ENCODE measurements at places on chromosomes 13 and 19.

DNA sequence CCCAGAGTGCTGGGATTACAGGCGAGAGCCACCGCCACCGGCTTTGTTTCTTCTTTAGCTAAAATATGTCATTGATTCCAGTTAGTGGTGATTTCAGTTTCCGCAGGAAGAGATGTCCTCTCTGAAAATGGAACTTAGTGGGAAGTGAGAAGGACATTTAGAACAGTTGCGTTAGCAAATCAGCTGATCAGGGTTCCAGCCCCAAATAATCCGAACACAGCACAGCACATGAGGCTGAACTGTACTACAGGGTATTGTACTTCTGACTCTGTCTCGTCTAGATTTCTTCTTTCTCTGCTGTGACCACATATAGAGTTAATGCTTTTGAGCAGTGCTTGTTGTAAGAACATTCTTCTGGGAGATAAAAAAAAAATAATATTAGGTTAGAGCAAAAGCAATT lies 314.4 kb downstream of the MYO16 start:
- no peak for DNase-seq

GRCh38 chr19:5093297-5093928 lies 124.5 kb downstream of the KDM4B start:
- DNase-seq = no peak

- no peak for DNase-seq
Observed at GRCh38 chr13:51347099-51347498, 7.6 kb downstream of the SERPINE3 start.

GRCh38 chr13:99862244-99862643 lies 109.3 kb downstream of the ZIC5 start:
- DNase-seq = no peak

DNA sequence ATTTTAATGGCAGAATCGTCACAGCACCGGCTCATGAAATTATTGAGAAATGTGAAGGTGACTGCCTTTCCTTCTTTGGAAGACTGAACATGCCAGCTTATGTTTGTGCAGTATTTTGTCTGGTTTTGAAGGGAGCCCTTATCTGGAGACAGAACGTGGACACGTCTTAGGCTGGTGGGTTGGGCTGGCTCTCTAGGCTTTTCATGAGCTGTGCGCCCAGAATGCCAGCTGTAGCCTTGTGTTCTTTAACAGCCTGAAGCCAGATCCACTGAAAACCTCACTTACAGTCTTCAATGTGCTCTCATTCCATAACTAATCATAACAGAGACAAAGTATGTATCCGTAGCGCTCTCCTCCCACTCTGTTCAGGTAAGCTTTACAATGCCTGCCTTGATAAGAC lies 184.4 kb upstream of the HTR2A start:
- DNase-seq = no peak

DNA sequence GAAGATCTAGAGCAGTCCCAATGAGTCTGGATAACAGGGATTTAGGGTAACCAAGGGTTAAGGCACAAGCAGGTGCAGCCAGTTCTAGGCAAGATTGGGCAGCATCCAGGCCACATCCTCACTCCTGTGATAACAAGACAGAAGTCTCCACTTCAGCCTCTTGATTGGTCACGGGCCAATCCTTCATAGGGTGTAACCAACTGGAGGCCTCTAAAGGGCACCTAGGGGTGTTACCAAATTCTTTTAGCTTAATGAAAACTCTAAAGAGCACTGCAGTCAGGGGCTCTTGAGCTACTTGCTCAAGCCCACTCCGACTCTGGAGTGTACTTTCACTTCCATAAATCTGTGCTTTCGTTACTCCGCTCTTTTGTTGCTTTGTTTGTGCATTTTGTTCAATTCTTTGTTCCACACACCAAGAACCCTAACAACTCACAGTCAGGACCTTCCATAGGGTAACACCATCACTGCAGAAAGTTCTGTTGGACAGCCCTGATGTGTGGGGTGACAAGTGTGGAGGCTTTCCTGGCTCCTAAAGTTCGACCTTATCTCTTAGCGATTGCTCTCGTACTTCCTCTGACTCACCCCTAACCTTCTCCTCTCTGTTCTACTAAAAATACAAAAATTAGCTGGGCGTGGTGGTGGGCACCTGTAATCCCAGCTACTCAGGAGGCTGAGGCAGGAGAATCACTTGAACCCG lies 36.1 kb downstream of the ZSWIM9 start:
- no peak for DNase-seq

DNA sequence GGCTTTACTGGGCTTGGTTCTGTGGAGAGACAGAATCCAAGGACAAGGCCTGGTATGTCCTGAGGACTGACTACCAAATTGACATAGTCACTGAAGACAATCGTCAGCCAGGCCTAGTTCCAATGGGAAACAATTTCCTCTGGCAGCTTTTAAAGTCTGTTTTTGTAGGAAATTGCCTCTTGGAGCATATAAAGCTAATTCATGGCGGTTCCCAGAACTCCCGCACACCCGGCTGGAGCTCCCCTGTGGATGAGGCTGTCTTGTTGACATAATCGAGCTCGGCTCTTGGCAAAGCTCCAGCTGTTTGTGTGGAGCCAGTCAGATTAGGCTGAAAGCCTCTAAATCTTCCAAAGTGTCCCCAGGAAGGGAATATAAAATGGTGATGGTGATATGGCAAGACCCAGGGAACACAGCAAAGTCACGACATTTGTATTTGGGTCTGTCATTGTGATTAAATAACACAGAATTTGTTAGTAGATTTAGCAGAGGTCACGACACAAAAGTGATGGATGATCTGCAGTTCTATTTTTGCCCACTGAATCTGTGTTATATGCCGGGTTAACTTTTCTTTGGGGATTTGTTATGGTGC lies 395.0 kb downstream of the PCDH9 start:
- DNase-seq = no peak

- no peak for DNase-seq
Observed at GRCh38 chr19:11552666-11553372, 6.2 kb downstream of the ELOF1 start.

DNA sequence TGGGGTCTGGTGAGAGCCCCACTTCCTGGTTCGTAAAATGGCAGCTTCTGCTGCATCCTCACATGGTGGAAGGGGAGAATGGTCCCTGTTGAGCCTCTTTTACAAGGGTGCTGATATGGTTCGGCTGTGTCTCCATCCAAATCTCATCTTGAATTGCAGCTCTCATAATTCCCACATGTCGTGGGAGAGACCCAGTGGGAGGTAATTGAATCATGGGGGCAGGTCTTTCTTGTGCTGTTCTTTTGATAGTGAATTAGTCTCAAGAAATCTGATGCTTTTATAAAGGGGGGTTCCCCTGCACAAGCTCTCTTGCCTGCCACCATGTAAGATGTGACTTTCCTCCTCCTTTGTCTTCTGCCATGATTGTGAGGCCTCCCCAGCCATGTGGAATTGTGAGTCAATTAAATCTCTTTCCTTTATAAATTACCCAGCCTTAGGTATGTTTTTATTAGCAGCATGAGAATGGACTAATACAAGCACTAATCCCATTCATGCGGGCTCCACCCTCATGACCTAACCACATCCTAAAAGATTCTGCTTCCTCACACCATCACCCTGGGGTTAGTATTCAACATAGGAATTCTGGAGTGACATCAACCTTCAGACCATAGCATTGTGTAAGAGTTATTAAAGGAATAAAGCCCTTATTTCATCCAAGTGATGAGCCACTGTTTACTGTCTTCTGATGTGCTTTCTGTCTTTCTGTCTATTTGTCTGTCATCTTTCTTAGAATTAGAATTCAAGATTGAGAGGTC lies 159.0 kb upstream of the IRS2 start:
- DNase-seq = no peak

DNA sequence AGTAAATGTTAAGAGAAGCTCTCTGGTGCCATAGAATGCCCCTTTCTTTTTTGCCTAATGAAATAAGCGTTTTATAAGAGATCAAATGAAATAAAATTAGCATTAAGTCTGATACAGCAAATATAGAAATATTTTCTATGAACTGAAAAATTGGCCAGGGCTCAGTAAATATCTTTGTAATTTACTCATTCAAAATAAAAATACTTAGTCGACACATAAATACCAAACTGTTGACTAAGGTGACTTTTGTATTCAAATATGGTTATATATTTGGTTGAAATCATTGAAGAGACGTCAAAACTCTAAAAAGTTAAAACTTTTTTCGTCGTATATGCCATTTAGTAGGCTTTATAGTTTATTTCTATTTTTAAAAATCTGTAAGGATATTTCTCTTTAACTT lies 25.6 kb downstream of the IPO5 start:
- DNase-seq = no peak

DNA sequence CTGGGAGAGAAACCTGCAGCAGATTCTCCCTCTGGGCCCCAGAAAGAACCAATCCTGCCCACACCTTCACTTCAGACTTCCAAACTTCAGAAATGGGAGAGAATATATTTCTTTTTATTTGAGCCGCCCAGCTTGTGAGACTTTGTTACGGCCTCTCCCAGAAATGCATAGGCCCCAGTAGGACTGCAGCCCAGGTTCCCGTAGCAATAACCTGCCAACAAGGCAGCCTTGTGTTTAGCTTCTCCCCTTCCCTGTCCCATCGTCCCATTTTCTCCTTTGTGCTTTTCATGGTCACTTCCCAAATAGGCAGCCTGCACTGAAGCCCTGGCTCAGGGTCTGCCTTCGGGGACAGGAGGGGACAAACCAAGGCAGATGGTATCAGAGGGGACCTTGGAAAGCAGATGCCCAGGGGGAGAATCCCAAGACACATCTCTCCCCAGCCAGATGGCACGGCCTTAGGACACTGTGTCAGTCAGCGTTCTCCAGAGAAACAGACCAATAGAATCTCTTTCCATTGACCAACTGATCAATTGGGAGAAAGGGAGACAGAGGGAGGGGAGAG lies 3.7 kb upstream of the ARHGEF7 start:
- DNase-seq = no peak

DNA sequence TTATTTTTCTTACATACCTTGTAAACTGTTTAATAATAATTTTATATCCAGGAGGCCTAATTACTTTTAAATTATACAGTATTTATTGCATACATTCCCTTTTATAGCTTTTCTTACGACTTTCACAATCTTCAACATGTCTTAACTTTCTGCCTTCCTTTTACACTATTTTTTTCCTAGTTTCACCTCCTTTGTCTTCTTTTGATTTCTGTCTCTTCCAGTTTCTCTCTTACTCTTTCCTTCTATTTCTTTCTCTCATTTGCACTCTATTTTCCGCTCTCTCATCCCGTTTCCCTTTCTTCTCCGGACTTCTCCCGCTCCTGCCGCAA lies 11.5 kb downstream of the ZNF552 start:
- DNase-seq = no peak

DNA sequence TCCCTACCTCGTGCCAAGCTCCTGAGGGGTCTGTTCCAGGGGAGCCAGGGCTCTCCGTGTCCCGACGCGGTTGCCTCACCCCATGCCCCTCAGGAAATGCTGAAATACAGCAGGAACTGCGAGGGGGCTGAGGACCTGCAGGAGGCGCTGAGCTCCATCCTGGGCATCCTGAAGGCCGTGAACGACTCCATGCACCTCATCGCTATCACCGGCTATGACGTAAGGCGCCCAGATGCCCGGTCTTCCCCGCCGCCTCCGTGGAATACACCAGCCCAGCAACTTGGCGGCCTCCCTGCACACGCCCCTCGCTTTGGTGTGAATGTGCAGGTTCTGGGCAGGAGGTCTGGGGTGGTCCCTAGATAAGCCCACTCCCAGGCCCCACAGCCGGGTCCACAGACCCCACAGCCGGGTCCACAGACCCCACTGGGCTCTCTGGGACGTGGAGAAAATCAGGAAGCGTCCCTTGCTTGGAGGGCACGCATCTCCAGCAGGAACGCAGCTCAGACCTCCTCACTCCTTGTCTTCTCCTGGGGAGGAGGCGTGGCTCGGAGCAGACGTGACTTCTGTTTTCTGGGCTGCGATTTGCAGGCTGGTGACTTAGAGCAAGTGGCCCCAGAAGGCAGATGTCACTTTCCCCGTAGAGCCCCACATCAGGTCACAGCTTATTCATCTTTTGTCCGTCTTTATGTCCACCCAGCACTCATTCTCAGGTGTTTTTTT lies 19.4 kb upstream of the F7 start:
- no peak for DNase-seq

DNA sequence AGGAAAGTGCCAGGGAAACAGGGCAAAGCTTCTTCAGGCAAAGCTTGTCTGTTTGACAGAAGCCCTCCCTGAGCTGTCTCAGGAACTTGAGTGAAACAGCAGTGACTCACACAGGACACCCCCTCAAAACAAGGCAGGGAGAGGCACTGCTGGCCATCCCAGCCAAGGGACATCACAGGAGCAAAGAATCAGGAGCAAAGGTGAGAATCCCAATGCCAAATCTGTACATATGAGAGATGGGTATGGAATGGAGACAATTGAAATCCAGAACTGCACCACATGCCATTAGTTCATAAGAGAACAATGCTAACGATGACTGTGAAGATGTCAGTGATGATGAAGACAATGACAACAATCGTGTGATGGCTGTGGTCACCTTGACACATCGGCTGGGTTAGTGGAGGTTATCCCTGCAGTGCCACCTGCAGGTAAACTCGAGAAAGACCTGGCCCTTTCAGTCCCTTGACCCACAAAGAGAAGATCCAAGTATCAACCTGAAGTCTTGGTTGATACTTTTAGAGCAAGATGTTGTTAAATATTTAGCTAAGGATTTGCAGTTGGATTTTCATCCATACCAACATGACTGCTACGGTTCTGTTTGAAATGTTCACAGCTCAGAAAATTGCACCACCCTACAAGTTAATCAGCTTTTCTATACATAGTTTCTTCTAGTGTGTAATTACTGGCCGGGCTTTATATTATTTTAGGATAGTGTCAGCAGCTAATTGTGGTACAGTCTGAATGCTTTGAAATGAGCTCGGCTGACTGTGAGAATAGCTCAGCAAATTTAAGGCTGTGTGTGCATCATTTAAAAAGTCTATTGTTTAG lies 42.0 kb upstream of the IPO5 start:
- DNase-seq = no peak

GRCh38 chr13:80000684-80001509 lies 340.0 kb downstream of the SPRY2 start:
- no peak for DNase-seq

GRCh38 chr13:27403203-27403678 lies 21.2 kb upstream of the GTF3A start:
- DNase-seq = no peak

DNA sequence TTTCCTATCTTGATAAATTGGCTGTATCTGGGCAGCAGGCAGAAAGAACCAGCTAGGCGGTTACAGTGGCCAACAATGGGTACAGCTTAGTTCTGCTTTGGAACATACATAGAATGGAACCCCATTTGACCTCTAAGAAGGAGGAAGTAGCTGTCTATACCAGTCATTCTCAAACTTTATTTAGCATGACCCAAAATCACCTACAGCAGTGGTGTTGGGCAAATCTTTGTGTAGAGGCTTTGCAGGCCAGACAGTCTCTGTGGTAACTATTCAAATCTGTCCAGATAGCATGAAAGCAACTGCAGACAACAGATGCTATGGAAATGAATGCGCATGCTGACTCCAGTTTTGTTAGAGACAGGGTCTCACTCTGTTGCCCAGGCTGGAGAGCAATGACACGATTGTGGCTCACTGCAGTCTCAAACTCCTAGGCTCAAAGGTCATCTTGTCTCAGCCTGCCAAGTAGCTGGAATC lies 12.0 kb upstream of the KCNC3 start:
- DNase-seq = no peak

GRCh38 chr13:93689333-93689732 lies 462.7 kb downstream of the GPC6 start:
- no peak for DNase-seq

Measured in CD4-positive, alpha-beta T cell treated with Interleukin-15 for 4 hours (primary cell).